H1 (cell line): ENCODE measurements at places on chromosomes 3 and 15.

DNA sequence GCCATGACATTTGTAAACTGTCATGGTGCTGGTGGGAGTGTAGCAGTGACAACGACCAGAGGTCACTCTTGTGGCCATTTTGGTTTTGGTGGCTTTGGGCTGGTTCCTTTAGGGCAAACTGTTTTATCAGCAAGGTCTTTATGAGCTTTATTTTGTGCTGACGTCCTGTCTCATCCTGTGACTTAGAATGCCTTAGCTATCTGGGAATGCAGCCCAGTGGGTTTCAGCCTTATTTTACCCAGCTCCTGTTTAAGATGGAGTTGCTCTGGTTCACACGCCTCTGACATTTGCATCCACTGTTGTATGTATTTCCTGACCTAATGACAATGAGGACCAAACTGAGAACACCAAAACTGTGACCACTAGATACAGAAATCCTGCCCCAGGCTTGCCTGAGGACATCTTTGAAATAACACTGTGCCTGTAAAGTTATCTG, 37.6 kb downstream of the RAB8B start:
- DNase-seq: no peak

DNA sequence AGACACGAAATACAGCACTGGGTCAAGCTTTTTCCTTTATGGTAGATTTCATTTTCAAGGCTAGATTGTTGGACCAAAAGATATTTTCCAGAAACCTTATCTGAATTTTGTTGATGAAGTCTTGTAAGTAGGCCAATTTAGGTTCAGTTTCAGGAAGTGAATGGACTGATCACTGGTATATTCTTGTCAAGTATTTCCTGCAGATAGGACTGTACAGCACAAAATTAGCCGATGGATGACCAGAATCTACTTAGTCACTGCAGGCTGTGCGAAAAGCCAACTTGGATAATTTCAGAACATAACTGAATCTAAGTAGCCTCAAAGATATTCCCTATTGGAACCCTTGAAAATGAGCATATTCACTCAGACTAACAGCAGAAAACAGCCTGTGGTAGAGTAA, 206.5 kb downstream of the NR1D2 start:
- DNase-seq: no peak

- DNase-seq: no peak
These were observed 165.0 kb downstream of the MEX3B start for GRCh38 chr15:81880833-81881232.

GRCh38 chr3:37162501-37163245, 11.7 kb downstream of the LRRFIP2 start:
- no peak for DNase-seq

DNA sequence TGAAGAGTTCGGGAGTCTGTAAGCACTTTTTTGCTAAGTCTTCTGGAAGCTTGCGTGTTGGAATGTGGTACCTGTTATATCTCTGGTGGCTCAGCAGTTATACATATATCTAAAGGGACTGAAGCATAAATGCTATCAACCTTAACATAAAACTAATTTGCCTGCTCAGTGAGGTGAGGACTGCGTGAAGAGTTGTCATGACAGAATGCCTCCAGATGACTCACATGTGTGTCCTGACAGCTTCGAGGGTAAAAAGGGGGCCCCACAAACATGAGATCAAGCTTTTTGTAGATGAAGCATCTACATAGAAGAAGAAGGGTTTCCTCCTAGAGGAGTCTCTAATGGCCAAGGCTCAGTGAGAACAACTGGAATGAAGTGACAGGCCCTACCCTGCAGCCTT, 88.8 kb upstream of the C3orf80 start:
- no peak for DNase-seq

DNA sequence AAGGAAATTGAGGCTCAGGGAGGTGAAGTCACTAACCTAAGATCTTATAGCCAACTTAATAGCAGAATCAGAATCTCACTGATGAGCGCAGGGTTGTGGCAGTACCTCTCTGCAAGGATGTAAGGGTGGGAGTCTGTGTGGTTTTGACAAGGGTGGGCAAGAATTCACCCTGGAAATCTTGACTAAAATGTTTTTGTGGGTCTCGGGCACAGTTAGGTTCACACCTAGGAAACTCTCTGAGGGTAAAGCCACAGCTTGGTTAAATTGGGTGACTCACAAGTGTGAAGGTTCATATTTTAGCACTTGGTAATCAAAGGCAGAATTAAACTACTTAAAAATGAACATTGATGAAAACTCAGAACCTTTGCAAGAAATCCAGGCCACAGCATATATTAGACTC, 178.2 kb upstream of the EOMES start:
- no peak for DNase-seq

GRCh38 chr3:44506961-44507360, 29.5 kb upstream of the ZNF445 start:
- no peak for DNase-seq

- DNase-seq: no peak
These were observed 87.8 kb downstream of the ASB7 start for GRCh38 chr15:100690032-100690794.
